ENCODE measurements at places on chromosomes 2 and 18.

DNA sequence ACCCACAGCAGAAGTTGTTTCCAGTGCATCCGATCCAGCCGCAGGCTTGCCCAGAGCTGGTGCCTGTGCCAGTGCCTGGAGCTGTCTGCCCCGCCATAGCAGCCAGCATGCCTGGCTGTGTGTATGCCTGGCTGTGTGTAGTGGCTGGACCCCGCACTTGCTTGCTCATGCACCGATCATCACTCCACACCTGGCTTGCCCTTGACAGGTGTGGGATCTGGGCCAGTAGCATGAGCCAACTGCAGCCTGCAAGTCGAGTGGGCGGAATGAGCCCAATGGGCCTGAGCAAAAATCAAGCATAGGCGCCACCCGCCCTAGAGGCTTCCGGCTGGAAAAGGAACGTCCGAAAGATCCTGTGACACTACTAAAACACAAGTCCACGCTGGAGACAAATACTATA lies 74.5 kb downstream of the EPB41L3 start:
- DNase-seq = no peak

- DNase-seq = no peak
Observed at GRCh38 chr18:9130195-9130594, 6.4 kb upstream of the ANKRD12 start.

DNA sequence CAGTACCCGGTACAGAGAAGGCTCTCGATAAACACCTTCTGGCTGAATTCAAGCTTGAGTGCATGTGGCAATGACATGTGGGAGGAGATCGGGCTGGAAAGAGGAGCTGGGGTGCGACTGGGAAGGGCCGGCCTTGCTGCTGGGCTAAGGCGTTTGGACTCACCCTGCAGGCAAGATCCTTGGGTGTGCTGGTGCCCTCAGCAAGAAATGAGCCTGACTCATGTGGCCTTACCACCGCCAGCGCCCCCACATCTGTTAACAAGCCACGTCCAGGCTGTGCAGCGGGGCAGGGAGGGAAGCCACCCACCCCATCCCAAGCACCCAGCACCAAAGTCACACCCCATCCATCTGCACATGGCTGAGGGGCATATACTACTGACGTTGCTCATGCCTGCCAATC lies 1.3 kb downstream of the HS1BP3 start:
- no peak for DNase-seq

DNA sequence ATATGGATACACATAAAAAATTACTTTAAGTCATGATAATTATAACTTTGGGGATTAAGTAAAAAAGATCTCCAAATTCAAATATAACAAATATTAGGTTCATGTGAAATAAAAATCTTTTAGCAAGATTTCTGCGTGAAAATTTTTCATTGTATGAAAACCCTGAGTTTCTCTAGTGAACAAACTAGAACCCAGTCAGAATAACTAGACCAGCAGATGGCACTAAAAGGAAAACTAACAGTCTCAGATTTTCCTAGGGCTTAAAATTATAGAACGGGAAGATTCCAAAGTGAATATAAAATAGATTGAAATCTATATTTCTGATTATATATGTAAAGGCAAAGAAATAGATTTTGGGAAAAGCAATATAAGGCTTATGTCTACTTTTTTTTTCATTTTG lies 43.3 kb downstream of the TMEM200C start:
- DNase-seq = no peak

GRCh38 chr2:206105541-206105940 lies 19.6 kb upstream of the INO80D start:
- DNase-seq = no peak

GRCh38 chr2:180219491-180219890 lies 212.4 kb upstream of the CWC22 start:
- no peak for DNase-seq

- DNase-seq = no peak
Observed at GRCh38 chr2:69305712-69306392, 81.2 kb downstream of the GFPT1 start.

DNA sequence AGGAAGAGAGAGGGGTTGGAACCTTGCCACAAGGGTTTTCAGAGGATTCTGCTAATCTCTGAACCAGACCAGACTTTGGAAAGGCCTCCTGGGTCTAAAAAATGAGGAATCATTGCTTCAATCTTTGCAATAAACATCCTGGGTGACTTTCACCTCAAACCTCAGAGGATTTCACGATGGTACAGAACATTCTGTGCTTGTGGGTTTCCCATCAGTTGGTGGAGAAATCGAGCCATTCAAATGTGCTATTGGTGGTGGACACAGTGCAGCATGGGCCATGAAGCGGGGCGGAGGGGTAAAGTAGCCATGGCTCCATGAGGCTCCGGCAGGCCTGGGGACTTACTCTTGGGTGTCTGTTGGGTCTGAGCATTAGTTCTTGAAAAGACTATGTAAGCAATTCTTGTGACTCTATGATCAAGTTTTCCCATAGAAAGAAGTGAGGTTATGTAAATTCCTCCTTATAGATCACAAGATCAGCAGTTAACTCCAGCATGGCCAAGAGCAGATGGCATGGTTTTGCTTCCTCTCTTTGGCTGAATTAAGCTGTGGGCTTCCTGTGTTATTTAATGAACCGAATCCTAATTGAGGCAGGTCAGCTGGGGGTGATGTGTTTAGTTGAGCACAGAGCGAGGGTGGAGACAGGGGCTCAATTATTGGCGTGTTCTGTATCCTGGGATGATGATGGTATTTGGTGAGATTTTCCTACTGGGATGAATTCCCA lies 1.9 kb upstream of the IL1R2 start:
- no peak for DNase-seq

- no peak for DNase-seq
Observed at GRCh38 chr2:167986223-167986622, 261.2 kb downstream of the STK39 start.

DNA sequence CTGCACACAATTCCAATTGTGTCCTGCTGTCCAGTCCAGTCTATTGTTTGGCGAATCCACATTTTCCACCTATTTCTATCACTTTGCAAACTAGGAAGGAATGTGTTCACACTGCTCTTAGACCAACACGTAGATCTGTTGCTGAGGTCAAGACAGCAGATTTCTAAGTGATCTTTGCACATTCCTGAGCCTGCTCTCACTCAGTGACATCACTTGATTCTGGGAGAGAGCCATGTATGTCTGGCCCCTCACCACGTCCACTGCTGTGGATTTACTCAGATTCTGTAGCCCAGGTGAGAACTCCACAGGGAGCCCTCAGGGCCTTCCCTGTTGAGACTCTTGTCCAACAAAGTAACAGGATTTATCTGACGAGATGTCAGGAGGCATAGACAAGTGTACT lies 317.2 kb downstream of the TSN start:
- no peak for DNase-seq

DNA sequence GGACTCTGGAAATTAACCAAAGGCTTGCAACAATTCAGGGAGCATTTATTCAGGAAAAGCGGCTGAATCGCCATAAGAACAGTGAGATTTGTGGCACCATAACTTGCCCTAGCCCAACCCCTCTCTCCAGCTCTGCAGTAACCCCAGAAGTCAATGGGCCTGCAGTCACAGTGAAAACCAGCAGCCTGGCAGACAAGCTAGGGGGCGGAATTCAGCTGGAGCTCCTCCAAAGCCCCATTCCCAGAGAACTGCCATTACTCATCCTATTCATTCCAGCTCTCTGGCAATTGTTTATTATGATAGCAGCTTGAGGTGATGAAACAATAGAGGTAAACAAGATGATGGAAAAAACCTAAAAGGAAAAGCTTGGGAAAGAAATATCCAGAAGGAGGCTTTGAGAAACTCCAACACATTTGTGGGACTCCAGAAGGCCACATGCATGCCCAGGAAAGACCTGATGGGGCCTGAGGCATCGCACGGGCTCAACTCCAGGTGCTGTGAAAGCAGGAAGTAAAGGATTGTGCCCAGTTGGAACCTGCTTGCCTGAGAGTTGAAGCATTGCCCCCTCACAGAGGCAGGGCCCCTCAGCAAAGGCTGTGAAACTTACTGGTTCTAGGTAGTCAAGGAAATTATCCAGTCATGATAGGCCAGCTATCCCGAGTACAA lies 126.7 kb downstream of the TWIST2 start:
- no peak for DNase-seq

GRCh38 chr2:85716346-85716914 lies 22.3 kb downstream of the GNLY start:
- DNase-seq = no peak

DNA sequence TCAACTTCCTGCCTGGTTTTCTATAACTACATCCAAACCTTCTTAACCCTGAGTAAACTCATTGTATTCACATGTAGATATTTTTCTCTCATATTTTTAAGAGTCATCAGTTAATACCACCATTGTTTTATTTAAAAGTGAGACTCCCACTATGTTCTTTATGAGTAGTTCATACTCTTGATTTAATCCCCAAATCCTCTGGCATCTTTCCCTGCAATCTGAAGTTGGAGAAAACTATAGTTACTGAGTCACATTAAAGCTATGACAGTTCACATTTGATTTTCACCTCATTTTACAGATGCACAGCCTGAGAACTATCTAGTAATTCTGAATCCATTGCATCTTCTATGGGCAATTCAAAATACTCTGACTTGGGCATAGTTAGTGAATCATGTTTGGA lies 1358.7 kb upstream of the NRXN1 start:
- no peak for DNase-seq

DNA sequence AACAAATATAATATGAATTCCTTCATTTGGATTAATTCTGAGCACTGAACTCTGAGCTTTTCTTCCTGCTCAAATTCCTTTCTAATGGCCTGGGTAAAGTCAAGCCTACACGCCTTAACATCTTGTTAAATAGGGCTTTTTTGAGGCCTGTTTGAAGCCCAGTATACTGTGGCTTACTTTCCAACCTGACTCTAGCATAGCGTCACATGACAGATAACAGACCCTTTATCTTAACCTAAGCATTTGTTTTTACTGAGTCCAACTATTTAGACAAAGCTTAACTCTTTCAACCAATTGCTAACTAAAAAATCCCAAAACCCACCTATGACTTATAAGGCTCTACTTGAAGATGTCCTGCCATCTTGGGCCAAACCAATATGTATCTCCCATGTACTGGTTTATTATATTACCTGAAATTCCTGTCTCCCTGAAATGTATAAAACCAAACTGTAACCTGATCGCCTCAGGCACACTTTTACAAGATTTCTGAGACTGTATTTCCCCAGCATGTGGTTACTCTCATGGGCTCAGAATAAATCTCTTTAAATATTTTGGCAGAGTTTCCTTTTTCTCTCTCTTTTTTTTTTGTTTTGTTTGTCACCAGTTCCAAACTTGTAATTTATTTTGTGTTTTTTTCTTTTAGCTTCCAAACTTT lies 271.1 kb upstream of the VWC2L start:
- no peak for DNase-seq

- DNase-seq = no peak
Observed at GRCh38 chr2:169015943-169016342, 15.2 kb downstream of the ABCB11 start.

GRCh38 chr2:235502336-235502735 lies 8.5 kb downstream of the AGAP1 start:
- DNase-seq = no peak

GRCh38 chr2:239887604-239888003 lies 137.5 kb downstream of the NDUFA10 start:
- peak; percentile 56 for DNase-seq

DNA sequence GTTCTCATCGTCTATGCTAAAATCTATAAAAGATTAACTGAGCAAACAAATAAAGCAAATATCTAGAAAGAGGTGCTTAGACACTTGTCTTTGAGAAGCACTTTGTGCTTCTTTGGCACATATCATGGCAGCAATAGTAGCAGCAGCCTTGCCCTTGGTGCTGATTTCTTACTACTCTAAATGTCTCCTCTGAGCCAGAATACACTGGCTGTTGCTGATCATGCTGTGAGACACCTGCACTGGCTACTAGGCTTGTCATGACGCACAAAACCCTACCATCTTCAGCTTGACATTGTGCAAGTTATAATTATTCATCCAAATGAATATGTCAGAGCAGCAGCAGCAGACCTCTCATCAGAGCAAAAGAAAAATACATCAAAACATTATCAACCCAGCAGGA lies 46.7 kb downstream of the FANCL start:
- DNase-seq = no peak

DNA sequence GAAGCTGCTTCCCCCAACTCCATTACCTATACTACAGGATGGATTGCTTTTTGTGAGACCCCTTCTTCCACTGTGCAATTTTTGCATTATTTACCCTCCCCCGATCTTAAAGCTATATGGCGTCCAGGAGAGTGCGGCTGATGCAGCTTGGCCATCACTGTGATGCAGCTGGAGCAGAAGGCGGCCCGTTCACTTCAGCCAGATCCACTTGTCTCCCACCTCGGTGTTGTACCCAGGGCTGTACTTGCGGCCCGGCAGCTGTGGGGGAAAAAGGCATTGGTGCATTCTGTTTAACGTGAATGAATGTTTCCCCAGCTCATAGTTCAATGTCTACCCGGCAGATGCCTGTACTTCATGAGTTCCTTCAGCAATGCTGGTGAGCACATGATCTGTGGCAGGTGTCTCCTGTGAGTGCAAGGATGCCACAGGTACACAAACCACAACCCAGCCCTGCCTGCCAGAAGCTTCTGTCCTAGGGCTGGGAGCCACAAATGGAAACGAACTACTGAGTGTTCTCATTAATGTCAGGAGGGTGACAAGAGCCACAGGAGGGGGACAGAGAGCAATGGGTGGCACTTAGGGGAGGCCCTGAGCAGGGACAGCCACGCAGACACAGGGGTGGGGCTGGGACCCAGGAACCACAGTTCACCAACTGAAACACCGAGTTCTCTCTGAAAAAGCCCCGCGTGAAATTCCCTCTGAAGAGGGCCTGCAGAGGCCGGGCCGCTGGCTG lies 64.0 kb downstream of the NDUFA10 start:
- no peak for DNase-seq

- DNase-seq = no peak
Observed at GRCh38 chr18:72208920-72209676, 335.0 kb downstream of the CBLN2 start.

GRCh38 chr2:101012054-101012705 lies 10.1 kb downstream of the RPL31 start:
- DNase-seq = no peak

- DNase-seq = no peak
Observed at GRCh38 chr18:62781262-62781661, 65.9 kb downstream of the PHLPP1 start.

- no peak for DNase-seq
Observed at GRCh38 chr2:168587307-168587706, 131.2 kb downstream of the CERS6 start.

DNA sequence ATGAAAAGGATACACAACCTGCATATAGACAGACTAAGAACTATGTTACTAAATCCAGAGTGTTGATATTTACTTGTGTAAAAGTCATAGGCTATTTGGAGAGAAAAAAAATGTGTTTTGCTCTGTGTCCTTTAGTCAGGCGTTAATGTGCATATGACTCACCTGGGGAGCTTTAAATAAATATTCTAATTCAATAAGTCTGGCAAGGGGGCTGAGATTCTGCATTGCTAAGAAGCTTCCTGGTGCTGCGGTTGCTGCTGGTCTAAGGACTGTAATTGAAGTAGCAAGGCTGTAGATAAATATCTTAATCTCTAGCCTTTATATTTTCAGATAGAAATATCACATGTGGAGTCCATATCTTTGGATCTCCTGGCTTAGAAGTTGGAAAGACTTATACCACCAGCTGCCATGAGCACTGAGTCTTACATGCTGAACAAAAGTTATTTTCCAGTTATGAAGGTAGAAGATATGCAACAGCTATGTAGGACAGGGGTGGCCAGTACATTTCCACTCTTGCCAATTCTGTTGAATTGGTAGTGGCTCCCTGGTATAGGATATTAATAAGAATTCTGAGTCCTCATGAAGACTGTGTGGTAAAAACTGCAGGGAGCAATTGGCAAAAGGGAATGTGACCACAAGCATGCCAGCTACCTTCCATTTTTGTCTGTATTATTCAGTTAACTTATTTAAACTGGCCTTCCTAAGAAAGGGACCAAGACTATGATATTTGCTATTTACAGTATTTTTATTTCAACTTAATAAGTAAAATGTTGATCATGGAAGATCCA lies 4.8 kb downstream of the SPAG16 start:
- DNase-seq = no peak
